ENCODE measurements at places on chromosomes 12 and 14.

DNA sequence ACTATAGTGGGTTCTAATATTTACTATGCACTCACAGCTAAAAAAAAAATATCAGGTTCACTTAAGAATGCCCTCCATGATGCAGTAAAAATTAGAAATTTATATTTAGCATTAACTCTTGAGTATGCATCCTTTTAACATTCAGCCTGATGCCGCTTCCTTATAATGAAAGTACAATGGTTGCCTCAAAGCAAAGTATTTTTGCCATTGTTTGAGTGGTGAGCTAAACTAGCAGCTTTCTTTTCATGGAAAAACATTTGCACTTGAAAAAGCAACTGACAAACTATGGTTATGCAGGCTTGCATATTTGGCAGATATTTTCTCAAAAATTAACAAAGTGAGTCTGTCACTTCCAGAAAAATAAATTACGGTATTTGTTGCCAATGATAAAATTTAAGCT, 188.6 kb downstream of the SLC6A15 start:
- DNase-seq, result no peak

- no peak for DNase-seq
Measured at GRCh38 chr12:2813214-2814185, 1.0 kb downstream of the ITFG2 start.

GRCh38 chr12:69613351-69613750, 2.6 kb upstream of the LRRC10 start:
- no peak for DNase-seq

DNA sequence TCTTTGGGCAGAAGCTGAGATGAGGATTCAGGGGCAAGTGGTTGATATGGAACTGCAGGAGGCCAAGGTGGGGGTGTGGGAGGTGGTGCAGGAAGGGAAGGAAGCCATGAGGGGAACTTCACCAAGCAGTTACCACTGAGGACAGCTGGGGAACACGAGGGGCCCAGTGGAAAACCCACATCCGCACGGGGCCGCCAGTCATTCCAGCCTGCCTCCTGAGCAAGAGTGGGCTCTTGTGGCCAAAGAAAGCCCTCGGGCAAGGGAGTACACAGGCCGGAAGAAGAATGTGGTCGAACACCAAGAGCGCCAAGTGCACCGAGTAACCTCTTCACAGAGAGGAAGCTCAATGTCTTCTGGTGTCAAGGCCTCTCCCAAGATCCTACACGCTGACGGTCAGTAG, 252.2 kb upstream of the FOXN3 start:
- no peak for DNase-seq

GRCh38 chr12:28114488-28114887, 75.8 kb upstream of the CCDC91 start:
- DNase-seq, result no peak

GRCh38 chr12:90757957-90758356, 197.0 kb downstream of the CCER1 start:
- DNase-seq, result no peak

GRCh38 chr12:50120953-50121352, 8.9 kb downstream of the COX14 start:
- DNase-seq, result no peak

DNA sequence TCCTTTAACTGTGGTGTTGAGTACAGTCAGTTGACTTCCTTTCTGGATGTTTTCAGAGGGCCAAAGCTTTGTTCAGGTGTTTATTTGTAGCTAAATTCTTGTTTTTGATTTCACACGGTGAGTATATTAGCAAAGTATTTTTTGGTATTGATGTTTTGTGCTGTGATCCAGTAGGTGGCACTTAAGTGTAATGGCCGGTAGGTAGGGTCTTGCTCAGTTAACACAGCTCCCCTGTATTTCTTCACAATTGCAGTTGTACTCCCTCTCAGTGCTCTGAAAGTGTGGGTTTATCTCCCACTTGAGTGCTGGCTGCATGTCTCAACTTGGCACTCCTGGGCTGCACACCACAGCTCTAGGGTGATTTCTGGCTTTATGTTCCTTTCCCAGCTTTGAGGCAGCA, 339.5 kb downstream of the AEBP2 start:
- DNase-seq, result no peak

GRCh38 chr12:53862831-53863230, 75.8 kb upstream of the HOXC13 start:
- no peak for DNase-seq

DNA sequence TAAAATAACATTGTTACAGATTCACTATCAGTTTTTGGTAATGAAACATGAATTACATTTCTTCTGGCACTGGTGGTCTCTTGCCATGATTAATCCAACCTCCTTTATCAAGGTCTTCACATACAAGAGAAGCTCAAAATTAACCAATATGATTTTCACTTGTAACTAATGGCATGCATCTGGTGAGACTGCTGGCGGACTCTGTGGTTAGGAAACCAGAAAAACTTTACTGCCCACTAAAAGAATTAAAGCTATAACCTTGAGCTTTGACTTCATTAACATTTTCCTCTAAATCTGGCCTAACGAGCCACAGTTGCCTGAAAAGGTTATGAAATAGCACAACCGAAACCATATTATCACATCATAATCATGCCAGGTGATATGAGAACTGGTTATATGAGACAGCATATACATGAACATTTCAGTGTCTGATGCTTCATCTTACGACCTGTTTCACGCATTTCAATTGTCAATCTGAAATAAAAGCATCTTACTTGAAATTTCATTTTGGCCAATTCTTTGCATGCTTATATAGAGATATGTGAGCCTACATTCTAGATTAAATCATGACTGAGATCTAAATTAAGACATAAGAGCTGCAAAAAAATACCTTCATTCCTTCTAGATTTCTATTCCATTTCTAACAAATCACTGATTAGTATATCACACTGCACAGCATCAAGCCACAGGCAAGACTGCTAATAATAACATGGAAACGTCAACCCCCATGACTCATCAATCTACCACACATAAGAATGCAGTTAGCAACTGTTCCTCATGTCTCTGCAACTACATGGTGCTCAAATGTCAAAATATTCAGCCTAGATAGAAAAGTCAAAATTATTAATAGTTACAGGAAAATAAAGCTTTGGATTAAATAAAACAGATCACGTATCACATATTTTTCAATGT, 89.3 kb downstream of the OSBPL8 start:
- DNase-seq, result no peak

DNA sequence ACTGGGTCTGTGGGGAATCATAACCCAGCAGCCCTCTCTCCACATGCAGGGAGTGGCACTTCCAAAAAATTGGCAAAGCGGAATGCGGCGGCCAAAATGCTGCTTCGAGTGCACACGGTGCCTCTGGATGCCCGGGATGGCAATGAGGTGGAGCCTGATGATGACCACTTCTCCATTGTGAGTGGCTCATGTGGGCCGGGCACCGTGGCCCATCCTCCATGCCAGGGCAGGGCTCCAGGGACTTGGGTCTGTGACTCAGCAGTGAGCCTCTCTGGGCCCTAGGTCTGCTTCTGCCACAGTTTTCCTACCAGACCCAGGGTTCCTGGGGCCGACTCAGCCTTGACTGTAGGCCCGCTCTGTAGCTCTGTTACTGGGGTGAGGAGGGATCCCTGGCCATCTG, 2.2 kb downstream of the NPFF start:
- no peak for DNase-seq

Measured in activated CD4-positive, alpha-beta T cell treated with anti-CD3 and anti-CD28 coated beads for 24 hours (primary cell).